COLO829 (cell line): ENCODE measurements at places on chromosomes 3 and 15.

DNA sequence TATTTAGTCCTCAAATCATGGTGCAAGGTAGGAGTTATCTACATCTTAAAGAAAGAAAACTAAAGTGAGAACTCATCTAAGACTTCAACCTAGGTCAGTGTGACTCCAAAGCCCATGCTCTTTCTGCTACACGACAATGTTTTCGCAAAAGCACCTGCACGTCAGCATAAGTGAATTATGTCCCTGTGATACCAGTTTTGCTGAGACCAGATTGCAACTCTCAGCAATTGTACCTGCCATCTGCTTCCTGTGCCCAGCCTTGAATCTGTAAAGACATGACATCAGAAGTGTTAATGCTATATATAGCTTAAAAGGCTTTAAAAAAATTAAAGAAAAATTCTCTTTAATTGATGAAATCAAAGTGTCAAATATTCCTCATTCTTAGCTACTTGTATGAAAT is 43.4 kb downstream of the RETNLB start:
- DNase-seq: no peak

DNA sequence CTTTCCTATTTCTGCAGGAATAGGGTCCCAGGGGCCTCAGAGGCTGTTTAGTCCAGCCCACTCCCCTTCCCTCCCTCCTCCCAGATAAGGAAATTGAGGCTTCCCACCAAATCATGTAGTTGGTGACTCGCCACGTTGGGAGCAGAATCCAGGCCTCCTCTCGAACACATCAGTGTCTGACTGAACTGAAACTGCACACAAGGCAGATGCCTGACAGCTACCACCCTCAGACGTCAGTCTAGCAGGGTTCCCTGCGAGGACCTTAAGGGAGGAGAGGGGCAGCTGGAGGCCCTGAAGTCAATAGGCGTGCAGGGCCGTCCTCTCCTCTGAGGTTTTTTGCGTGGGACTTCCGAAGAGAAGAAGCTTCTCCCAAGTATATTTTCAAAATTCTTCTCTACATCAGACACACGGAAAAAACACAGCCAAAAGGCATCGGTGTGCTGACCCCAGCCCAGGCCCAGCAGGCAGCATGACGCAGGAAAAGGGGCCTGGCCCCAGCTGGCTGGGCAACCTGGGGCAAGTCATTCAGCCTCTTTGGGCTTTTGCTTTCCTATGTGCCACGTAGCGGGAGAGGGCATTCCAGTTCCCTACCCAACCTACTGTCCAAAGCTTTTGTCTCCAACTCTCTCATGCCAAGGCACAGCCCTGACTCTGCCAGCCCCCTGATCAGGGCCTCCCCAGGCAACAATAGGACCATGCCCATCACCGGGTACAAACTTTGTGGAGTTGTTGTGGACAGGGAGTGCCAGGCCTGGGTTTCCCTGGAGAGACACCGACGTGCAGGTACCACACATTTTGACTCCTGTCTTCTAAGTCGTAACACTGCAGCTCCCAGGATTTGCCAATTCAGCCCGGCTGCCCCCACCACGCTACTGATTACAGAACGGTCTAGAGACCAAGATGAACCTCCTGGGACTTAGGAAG is 283.1 kb downstream of the XXYLT1 start:
- no peak for DNase-seq

- no peak for DNase-seq
These were observed 1.0 kb downstream of the C3orf80 start for GRCh38 chr3:160226026-160226907.

GRCh38 chr3:128072454-128073184 is 20.4 kb downstream of the SEC61A1 start:
- DNase-seq: no peak

- DNase-seq: peak; percentile 75
These were observed 106.1 kb upstream of the COL8A1 start for GRCh38 chr3:99532246-99532645.

GRCh38 chr3:46477145-46477544 is 12.4 kb upstream of the LTF start:
- no peak for DNase-seq

- no peak for DNase-seq
These were observed 66.0 kb downstream of the MBNL1 start for GRCh38 chr3:152334761-152335160.

GRCh38 chr15:96487245-96487644 is 156.7 kb downstream of the NR2F2 start:
- no peak for DNase-seq

- no peak for DNase-seq
These were observed 9.9 kb upstream of the KNL1 start for GRCh38 chr15:40584191-40584590.

- DNase-seq: no peak
These were observed 23.4 kb downstream of the RFTN1 start for GRCh38 chr3:16490062-16490619.

DNA sequence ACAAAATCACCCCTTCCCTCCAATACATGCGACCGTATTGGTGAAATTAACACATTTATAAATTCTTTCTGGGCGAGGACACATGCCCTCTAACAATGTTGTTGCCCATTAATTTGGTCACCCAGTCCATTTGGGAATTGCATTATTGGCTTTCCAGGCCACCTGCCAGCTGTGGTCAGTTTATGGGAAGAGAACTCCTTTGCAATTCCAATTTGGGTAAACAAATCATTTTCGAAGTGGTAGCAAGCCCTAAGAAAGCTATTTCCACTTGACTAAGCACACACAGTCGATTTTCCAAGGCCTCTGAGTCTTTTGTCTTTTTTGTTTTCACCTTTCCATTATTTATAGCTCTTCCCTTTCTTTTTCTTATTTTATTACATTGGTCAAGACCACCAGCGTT is 362.3 kb upstream of the RGMA start:
- DNase-seq: no peak

DNA sequence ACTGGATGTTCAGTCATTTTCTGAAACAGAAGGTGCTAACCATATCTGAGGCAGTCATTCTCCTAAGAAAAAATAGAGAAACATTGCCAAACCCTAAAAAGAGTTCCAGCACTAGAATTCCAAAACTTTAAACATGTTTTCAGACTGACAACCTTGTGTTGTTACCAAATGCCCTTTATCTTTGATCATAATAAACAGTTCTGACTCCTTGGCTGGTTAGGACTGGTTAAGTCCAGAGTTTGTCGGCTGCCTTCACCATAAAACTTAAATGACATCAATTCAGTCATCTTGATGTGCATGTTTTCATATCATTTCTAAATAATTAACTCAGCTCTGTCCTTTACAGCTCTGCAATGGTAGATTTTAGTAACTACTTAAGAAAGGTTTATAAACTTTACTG is 68.0 kb downstream of the COL8A1 start:
- DNase-seq: no peak
